ENCODE measurements at places on chromosomes 5 and 9.

DNA sequence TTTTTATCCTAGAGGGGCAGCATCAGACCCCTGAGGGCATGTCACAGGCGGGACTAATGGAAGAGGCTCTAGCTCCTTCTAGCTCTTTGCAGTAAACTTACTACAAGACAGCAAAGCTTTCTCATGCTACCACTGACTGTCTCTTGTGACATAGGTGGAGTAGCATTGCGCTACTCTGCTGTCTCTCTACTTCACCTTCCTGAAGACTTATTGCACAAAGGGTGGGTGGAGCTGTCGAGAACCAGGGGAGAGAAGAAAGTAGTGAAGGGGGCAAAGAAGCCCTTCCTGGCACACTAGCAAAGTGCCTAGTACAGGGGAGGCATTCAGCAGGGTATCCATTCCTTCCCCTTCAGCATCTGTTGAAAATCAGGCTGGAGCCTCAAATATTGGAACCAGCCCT lies 36.1 kb upstream of the NEK6 start:
- DNase-seq, result no peak

- no peak for DNase-seq
Observed at GRCh38 chr5:36423578-36424307, 122.0 kb upstream of the RANBP3L start.

- DNase-seq, result no peak
Observed at GRCh38 chr9:14156046-14156445, 157.9 kb downstream of the NFIB start.

GRCh38 chr9:36717276-36717675 lies 144.6 kb downstream of the MELK start:
- DNase-seq, result no peak

GRCh38 chr5:119878712-119879111 lies 249.4 kb downstream of the FAM170A start:
- DNase-seq, result no peak

GRCh38 chr9:34985311-34985899 lies 4.1 kb upstream of the DNAJB5 start:
- no peak for DNase-seq

DNA sequence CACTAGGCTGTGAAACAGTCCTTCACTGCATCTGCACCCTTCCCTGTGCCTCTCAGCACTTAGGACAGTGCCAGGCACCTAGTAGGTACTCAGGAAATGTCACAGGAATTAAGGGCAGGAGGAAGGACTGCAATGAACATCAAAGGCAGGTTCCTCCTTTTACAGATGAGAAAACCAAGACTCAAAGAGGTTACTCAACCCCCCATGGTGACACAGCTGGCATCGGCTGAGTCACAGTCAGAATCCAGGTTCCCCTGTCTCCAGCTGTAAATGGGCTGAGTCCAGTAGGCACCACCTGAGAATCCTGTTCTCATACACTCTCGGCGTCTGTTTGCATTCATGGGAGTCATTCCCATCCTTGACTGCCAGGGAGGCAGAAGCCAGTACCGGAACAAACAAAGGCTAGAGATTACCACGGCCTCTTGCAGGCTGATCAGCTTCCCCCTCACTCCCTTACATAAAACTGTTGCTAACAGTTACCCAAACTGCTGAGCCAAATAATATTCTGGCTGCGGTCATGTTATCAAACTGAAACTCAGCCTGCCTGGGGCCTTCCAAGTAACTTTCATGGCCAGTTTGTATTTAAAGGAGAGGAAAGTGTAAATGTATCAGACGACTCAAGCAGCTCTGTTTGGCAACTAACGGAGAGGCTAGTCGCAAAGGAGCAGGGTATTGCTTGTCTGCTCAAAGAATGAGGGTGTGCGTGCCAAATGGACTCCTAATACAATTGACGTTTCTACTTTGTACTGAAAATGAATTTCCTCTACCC lies 201.7 kb downstream of the PAPPA start:
- DNase-seq, result no peak

DNA sequence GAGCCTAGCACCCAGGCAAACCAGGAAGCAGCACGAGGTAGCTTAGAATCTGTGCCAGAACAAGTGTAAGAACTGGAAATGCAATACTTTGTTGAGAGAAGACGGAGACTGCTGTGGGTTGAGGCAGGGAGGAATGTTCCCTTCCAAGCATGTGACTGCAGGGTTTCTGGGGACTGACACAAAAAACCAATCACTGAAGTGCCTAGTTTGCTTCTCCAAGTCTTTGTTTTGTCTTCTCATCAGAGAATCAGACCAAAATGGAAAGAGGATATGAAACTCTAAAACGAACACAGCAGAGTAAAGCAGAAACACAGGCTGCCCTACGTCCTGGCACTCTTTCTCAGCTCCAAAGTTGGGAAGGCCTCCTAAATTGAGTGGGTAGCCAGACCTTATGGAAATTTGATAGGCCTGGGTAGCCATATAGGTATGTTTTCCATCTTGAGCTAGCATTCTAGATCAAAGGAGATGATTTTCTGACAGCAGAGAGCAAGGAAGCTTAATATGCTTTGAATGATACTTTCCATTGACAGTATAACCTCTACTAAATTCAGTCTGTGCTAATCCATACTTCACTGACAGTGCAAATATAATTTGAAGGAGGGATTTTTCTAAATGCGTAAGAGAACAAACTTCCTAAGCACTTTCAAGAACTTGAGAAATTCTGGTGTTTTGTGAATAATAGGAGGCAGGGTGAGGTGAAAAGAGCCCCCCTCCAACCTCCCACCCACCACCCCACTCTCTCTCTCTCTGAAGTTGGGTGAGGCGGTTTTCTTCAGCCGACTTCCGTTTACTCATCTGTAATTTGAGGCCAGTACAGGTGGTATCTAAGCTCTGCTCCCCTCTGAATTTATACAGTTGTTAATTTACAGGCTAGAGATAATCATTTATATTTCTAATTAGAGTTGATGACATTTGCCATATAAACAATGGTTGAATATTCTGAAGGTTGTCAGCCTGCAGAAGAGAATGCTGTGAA lies 5.5 kb downstream of the ADRB2 start:
- peak; percentile 33 for DNase-seq

GRCh38 chr9:123678878-123679329 lies 251.0 kb downstream of the DENND1A start:
- no peak for DNase-seq

DNA sequence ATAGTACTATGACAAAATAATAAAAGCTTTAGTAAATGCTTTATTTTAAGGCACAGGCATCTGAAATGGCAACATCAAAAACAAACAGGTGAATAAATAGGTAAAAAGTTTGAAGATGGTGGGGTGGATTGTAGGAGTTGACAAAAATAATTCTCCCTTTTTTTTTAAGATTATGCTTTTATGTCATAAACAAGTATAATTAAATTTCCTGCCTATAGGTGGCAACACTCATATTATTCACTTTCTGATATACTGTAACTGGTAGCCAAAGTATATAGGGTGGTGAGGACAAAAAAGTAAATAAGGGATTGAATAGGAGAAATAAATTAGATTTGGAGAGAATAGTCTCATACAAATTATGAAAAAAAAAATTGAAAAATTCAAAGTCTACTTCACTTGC lies 120.0 kb upstream of the ACOT12 start:
- DNase-seq, result no peak

DNA sequence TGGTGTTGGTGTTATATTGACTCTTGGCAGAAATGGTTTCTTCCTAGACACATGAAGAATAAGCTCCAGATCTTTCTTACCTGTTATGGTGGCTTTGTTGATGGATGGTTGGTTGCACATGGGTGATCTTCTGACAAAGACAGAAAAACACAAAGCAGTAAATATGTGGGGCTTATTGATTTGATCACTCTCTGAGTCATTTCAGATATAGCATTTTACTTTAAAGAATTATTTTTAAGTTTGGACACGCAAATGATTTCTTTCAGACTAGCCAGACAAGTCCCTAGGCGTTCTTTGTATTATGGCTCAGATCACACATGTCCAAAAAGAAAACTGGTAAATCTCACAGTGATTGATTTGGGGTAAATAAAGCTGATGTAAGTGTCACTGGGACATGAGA lies 597.6 kb downstream of the RAB3C start:
- no peak for DNase-seq

GRCh38 chr9:128106181-128106939 lies 21.2 kb downstream of the PTGES2 start:
- no peak for DNase-seq

DNA sequence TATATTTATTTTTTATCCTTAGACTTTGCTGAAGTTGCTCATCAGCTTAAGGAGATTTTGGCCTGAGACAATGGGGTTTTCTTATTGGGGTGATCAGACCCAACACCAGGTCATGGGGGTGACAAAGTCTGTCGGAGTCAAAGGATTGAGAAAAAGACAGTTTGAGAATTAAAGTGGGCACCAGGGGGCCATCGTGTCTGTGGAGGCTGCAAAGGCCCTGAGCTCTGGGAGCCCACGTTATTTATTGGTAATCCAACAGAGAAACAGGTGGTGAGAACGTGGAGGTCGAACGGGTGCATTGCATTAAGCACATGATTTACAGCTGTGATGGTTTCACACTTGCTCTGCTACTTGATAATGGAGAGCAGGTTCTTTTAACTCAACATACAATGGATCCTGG lies 102.5 kb upstream of the CDH10 start:
- no peak for DNase-seq

- peak; percentile 42 for DNase-seq
Observed at GRCh38 chr9:38088006-38088925, 19.2 kb upstream of the SHB start.

DNA sequence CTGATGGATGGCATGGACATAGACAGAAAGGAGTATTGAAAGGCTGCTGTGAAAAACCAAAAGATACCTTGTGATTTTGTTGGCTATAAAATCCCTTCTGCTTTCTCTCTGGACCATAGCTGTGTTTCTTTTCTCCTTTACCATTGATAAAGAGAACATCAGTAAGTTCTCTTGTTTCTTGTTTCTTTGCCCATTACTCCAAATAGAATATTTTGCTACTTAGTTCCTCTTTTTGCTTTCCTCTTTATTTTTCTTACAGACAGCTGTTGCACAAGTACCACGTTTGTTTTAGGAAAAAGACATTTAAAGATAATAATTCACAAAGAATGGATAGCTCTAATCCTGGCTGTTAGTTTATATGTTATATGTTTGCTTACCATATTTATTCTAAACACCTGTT lies 1129.2 kb downstream of the DTWD2 start:
- no peak for DNase-seq

DNA sequence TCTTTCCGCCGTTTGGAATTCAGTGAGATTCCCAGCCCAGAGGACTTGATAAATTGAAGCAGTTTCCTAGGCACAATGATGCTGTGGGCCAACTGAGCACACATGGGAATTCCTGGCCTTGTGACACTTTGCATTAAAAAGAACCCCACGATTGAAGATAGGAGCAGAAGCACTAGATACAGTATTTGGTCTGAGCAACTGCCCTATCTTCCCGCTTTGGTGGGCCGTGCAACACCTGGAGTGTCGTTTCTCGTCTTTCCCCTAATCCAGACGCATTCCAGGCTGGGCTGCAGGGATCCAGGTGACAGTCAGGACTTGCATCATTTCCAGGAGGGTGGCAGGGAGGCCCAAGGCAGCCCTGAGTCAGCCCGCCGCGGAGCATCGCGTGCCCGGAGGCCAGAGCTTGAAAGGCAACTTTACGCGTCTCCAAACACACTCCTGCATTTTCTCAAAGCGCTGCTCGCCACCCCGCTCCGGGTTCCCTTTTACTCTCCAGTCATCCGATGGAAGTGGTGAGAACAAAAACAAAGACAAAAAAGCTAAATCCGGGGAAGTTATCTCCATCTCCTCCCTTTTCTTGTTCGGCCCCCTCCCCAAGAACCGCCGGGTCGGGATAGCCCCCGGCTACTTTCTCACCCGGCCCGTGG lies 753 bp upstream of the STC2 start:
- no peak for DNase-seq

- DNase-seq, result no peak
Observed at GRCh38 chr5:10216107-10216506, 33.6 kb downstream of the ATPSCKMT start.

GRCh38 chr9:38035873-38036272 lies 33.2 kb downstream of the SHB start:
- DNase-seq, result no peak

GRCh38 chr9:93830606-93831005 lies 124.5 kb downstream of the BARX1 start:
- no peak for DNase-seq

DNA sequence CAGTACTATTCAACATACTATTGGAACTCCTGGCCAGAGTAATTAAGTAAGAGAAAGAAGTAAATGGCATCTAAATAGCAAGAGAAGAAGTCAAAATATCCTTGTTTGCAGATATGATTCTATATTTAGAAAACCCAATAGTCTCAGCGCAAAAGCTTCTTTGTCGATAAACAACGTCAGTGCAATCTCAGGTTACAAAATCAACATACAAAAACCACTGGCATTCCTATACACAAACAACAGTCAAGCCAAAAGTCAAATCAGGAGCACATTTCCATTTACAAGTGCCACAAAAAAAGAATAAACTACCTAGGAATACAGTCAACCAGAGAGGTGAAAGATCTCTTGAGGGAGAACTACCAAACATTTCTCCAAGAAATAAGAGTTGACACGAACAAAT lies 1901.9 kb upstream of the ACO1 start:
- DNase-seq, result no peak

DNA sequence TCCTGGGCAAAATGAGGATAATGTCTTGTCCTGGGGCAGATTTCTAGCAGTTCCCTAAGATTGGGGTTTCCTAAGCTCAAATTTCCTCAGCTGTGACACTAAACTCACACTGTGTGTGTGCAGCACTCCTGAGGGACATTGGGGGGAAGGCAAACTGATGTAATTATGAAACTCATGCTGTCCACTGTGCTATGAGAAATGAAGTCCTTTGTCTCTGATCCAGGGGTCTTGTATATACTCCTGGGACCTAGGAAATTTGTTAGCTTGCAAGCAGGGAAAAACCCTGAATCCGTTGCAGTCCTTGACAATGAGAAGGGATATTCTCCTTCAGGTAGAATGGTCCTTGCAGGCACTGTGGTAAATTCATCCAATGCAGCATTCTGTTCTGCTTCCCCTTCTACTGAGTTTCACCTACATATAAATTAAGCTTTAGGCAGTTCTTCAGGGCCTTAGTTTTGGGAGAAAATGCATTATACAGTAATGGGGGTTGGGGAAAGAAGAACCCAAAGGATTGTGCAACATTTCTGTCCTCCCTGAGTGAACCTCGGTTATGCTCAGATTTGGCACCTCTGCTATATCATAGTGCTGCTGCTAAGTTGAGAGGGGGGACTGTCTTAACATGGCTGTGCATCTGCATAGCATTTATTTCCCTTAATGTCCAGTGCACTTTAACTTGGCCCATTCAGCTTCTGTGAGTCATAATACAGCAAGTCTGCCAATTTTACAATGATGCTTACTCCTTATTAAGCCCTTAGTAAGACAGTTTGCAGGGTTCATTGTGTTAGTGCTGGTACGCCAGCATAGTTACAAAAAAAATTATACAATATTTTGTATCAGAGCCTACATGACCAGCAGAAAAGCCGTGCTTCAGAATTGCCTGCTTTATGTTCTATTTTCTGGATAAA lies 80.2 kb downstream of the PJA2 start:
- DNase-seq, result no peak

DNA sequence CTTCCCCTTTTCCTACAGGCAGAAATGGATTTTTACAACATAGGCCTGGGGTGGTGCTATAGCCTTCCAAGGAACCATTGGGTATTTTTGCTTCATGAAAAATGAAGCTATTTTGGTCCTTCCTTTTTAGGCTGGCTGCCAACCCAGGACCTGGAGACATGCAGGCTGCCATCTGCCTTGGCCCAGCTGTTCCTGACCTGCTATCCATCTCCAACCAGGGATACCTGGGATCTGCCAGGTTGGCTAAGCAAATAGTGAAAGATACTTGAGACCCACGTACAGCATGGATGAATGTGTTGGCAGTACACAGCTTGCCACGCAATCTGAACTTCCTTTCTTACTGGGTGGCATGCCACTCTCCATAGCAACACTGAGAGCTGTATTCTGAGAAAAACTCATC lies 31.1 kb downstream of the MRPS27 start:
- no peak for DNase-seq

All from anterior cingulate cortex (tissue), 58 donors.